ENCODE measurements at places on chromosomes 6 and 20.

DNA sequence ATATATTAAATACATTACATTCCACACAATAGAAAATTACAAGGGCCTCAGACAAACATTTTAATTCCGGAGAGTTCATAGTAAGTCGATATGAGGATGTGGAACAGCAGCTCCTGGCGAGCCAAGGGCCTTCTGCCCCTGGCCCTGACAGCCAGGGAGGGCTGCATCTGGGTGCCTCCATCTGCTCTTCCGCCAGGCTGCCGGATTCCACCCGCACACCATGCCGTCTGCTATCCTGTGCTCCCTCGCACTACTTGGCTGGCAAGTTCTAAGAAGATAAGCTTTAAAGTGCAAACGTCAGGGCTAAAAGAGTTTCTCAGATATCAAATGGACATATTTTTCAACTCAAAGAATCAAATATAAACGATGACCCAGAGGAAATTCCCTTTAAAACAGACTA, 656.3 kb upstream of the NOX3 start:
- no peak for DNase-seq

GRCh38 chr6:158972241-158973233, 27.5 kb downstream of the RSPH3 start:
- DNase-seq: no peak

DNA sequence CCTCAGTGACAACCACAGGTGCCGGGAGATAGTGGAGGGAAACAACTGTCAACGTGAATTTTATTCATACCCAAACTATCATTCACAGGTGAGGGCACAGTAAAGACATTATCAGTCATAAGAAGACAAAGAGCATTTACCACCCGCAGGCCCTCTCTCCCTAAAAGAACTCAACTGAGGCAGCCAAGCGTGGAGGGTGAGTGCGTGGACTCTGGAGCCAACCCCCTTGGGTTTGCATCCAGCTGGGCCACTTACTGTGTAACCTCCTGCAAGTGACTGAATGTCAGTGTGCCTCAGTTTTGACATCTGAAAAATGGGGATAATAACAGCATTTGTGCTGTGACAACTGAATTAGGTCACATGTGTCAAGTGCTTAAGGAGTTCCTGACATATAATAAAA, 70.6 kb upstream of the KCNK16 start:
- no peak for DNase-seq

DNA sequence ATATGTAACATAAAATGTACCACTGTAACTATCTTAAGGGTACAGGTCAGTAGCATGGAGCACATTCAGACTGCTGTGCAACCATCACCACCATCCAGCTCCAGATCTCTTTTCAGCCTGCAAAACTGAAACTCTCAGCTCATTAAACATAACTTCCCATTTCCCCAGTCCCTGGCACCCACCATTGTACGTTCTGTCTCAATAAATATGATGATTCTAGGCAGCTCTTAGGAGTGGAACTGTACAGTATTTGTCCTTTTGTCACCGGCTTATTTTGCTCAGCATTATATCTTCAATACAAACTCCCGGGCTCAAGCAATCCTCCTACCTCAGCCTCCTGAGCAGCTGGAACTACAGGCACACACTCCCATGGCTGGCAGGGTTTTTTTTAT, 1.5 kb downstream of the ZC3H12D start:
- DNase-seq: no peak

- no peak for DNase-seq
Observed at GRCh38 chr20:15342991-15343523, 1005.6 kb upstream of the FLRT3 start.

GRCh38 chr6:53799340-53799739, 4.5 kb downstream of the LRRC1 start:
- DNase-seq: no peak
